ENCODE measurements at places on chromosomes 7 and 10.

- no peak for DNase-seq
Measured at GRCh38 chr7:98778421-98778820, 91.4 kb downstream of the TMEM130 start.

DNA sequence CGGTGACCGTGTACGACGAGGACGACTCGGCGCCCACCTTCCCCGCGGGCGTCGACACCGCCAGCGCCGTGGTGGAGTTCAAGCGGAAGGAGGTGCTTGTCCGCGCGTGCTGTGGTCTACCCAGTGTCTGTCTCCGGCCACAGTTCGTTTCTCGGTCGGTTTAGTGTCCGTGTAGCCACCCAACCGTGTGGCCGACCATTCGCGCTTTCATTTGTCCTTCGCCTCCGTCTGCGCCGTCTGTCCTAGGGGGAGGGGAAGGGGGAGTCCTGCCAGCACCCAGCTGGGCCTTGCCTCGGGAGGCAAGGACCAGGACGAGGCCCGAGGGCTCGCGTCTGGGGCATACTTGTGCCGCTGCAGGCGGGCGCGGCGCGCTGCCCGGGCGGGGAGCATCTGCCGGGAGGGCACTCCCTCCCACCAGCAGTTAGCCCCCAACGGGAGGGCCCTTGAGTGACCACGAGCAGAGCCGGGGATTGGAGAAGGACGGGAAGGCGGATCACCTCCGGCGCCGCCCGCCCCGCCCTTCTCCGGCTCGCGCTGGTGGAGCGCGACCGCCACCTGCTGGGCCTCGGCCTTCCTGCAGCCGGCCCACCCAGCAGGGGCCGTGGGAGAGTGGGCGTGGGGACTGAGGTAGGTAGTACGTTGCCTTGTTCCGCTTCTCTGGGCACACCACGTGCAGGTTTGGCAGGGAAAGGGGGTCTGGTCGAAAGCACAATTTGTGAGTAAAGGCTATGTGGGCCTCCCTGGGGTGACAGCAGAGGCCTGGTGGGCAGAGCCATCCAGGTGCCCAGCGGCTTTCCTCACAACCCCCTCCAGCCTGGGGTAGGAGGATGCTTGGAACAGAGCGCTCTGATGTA lies 28.5 kb downstream of the RET start:
- DNase-seq, result peak; percentile 53

DNA sequence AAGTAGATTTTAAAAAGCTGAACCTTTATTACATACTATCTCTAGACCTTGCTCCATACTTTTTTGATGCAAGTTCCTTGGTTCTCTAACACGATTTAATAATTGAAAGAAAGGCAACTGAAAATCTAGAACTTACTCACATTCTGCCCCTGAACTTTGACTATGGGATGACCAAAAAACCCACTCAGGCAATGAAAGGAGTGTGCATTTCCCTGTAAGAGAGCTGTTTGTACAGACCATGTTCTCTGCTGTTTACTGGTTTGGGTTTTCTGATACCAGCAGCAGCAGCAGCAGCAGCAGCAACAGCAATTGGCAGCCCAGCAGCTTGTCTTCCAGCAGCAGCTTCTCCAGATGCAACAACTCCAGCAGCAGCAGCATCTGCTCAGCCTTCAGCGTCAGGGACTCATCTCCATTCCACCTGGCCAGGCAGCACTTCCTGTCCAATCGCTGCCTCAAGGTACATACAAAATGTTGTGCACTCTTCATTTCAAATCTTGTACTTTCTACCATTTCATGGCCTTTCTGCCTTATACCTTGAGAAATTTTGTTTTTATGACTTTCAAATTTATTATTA lies 216.7 kb downstream of the FOXP2 start:
- DNase-seq, result no peak

GRCh38 chr10:59016043-59016442 lies 160.4 kb upstream of the PHYHIPL start:
- no peak for DNase-seq

- DNase-seq, result no peak
Measured at GRCh38 chr7:8143151-8143874, 118.7 kb downstream of the ICA1 start.

- no peak for DNase-seq
Measured at GRCh38 chr10:2414562-2414961, 652.8 kb upstream of the PFKP start.

DNA sequence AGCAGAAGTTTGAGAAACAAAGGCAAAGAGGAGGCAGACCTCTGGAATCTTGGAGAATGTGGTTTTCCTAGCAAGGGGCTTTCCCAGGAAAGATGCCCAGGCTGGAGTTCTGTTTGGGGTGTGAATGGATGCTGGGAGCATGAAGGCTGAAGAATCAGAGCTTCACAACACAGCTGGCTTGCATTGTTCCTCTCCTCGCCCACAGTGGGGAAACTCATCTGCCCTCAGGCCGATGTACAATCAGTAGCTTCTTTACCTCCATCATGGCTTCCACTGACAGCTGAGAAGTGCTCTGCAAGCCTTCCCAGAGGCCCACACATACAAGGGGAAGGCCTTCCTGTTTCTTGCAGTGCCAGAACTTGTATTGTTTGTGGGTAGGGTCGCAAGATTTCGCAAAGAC lies 90.8 kb upstream of the HECTD2 start:
- DNase-seq, result no peak

- DNase-seq, result no peak
Measured at GRCh38 chr7:24119852-24120251, 164.1 kb upstream of the NPY start.

DNA sequence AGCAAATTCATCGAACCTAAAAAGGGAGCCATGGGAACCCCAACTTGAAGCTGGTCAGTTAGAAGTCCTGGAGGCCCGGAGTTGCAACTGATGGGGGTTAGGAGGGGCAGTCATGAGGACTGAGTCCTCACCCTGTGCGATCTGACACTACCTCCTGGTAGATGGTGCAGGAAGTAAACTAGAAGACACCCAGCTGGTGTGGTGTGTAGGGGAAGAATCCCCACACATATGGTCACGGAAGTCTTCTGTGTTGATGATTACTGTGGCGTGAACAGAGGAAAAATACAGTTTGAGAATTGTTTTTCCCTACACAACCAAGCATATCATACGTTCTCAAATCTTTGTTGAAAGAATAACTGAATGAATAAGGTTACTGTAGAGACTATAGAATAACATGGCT lies 164.6 kb upstream of the KCTD7 start:
- DNase-seq, result no peak

DNA sequence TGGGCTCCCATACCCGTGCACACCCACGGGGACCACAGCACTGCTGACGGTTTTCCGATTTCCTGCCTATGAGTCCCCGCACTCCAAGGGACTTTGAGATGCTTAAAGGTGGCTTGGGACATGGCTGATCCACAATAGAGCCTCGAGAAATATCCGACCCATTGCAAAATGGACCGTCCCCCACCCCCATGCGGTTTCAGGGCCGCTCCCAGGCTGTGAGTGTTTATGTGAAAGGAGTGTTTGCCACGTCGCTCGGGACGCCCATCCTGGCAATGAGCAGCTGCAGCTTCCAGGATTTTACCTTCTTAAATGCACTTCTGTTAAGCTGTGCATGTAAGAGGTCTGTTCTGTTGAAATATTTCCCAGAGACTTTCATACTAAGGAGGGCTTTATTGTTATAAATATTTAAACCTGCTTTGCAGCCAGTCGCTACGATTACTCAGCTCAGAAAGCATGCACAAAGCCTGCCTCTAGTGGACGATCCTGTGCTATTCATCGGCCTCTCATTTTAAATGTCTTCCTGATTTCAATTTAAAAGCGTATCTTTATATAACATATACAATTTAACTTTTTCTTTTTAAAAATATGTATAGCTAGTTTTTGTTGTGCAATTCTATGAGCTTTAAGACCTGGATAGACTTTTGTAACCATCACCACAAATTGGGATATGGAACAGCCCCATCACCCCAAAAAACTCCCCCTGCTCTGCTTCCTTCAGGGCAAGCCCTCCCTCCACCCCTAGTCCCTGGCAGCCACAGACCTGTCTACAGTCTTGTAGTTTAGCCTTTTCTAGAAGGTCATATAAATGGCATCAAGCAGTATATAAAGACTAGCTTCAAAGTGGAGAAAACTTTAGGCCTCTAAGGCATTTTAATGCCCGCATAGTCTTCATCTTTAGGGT lies 418.3 kb downstream of the PAXIP1 start:
- no peak for DNase-seq

GRCh38 chr10:84140036-84140379 lies 699 bp downstream of the GHITM start:
- no peak for DNase-seq
